ENCODE measurements at places on chromosomes 16 and 17. TPM values are rescaled to one million over a fixed set of nuclear protein-coding genes. Genes with fewer than 3 reads are reported as not detected.

MYH11 gene
- not detected for total RNA-seq

ASGR1 gene
- total RNA-seq, result 9.7 TPM

COIL gene
- total RNA-seq, result 25.5 TPM

FA2H gene
- total RNA-seq, result not detected

NPIPA5 gene
- total RNA-seq, result 4.8 TPM

RUNDC3A gene
- total RNA-seq, result not detected

SLC5A11 gene
- total RNA-seq, result not detected

GGA2 gene
- total RNA-seq, result 56.6 TPM

OR2C1 gene
- not detected for total RNA-seq

SLC16A6 gene
- 0.40 TPM for total RNA-seq

RTN4RL1 gene
- total RNA-seq, result under 0.01 TPM

PRDM7 gene
- not detected for total RNA-seq

ST6GALNAC2 gene
- total RNA-seq, result 0.22 TPM

TMC5 gene
- not detected for total RNA-seq

DBNDD1 gene
- total RNA-seq, result 34.3 TPM

DPH1 gene
- total RNA-seq, result 21.7 TPM

IGSF6 gene
- total RNA-seq, result not detected

GDPD3 gene
- total RNA-seq, result 1.7 TPM

KRTAP4-1 gene
- not detected for total RNA-seq

AURKB gene
- 66.0 TPM for total RNA-seq

CES1 gene
- not detected for total RNA-seq

RAP1GAP2 gene
- 9.0 TPM for total RNA-seq

CCL2 gene
- total RNA-seq, result 95.8 TPM

NDRG4 gene
- total RNA-seq, result 11.1 TPM

Measured in thoracic aorta endothelial cell (primary cell).